ENCODE measurements at places on chromosomes 6 and 20.

DNA sequence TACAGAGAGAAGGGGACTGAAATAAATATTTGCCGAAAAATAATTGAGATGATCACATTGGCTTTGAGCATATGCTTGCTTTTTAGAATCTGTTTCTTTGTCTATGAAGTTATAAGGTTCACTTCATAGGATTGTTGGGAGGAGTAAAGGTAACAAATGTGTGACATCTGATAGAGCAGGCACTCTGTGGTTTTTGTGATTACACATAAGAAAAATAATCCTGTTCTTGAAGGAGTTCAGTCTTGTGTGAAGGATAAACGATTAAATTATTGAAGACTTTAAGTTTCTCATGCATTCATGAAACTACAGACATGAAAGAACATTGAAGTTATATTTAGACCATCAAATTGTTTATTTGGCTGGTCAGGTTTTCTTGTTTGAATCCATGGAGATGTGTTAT lies 45.0 kb downstream of the QKI start:
- no peak for DNase-seq

GRCh38 chr6:50979171-50979525 lies 160.5 kb downstream of the TFAP2B start:
- DNase-seq: no peak

DNA sequence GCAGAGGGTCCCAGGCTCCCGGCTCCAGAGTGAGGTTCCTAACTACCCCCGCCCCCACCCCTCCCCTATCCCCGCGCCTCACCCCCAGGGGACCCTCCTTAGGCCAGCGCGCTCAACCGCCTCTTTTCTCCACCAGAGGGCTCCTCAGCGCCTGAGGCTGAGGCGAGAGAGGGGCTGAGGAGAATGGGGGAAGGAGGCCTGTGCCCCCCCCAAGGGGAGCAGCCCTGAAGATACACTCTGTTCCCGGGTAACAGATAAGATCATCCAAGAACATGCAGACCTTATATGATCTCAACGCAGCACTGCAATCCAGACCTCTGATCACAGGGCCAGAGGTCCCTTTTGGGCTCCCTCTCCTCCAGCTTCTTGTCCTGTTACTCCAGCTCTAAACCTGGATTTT lies 43.3 kb upstream of the MRPS10 start:
- peak; percentile 49 for DNase-seq

- no peak for DNase-seq
These were observed 54.3 kb upstream of the STX16 start for GRCh38 chr20:58596750-58597248.

DNA sequence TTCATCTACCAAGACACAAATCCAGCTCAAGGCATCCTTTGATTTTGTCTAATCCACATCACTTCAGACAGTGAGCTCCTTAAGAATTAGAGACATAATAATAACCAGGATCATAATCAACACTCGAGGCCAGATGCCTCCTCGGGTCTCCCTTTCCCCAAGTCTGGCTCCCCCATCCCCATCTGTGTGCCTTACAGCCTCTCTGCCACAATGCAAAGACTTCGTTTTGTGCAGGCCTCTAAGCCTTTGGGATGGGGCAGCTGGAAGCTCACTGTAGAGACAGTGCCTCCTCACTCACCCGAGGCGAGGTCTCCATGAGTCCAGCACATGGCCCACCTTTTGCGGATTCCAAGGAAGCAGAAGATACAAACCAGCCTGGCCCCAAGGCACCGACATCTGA lies 30.3 kb downstream of the LRFN2 start:
- no peak for DNase-seq
